Vagina (tissue), 2 donors: ENCODE measurements at places on chromosomes 1 and 21.

GRCh38 chr1:42913426-42914091 is 45.1 kb downstream of the SLC2A1 start:
- DNase-seq = no peak

- DNase-seq = no peak
Measured at GRCh38 chr1:88847643-88848042, 43.7 kb downstream of the GTF2B start.

GRCh38 chr1:108591466-108591865 is 31.6 kb downstream of the EEIG2 start:
- DNase-seq = no peak

DNA sequence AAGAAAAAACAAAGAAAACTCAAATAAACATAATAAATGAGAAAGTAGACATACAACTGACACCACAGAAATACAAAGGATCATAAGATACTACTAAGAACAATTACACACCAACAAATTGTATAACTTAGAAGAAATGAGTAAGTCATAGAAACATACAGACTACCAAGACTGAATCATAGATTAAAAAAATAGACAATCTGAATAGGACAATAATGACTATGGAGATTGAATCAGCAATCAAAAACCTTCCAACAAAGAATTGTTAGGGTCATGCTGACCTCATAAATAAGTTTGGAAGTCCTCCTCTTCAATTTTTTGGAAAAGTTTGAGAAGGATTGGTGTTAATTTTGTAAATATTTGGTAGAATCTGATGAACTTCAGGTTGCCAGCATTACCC is 159.0 kb downstream of the PTBP2 start:
- DNase-seq = no peak

DNA sequence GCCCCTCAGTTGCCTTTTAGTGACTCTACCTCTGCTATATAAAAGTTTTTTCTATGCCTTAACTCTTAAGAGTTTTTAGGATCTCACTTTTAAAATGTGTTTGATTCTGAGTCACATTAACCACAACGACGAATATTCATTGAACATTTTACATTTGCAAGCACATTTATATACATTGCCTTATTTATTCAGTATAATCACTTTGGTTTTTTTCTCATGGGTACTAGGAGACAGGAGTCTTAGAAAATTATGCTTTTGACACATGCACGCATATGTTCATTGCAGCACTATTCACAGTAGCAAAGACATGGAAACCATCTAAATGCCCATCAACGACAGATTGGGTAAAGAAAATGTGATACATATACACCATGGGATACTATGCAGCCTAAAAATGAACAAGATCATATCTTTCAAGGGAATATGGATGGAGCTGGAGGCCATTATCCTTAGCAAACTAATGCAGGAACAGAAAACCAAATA is 236.9 kb upstream of the SPAG17 start:
- no peak for DNase-seq

- no peak for DNase-seq
Measured at GRCh38 chr21:42845296-42845965, 33.9 kb downstream of the WDR4 start.

- no peak for DNase-seq
Measured at GRCh38 chr1:151629278-151629677, 17.4 kb downstream of the SNX27 start.
